ENCODE measurements at places on chromosomes 7 and 10. TPM values are rescaled to one million over a fixed set of nuclear protein-coding genes. Genes with fewer than 3 reads are reported as not detected.

Gene CCDC146
- total RNA-seq, result 18.2 TPM

Gene GNAI1
- total RNA-seq, result 77.6 TPM

Gene OR2A5
- total RNA-seq, result not detected

Gene ARHGEF5
- 14.3 TPM for total RNA-seq

Gene ABI1
- 65.8 TPM for total RNA-seq

Gene C10orf62
- total RNA-seq, result 0.20 TPM

Gene TTYH3
- total RNA-seq, result 28.3 TPM

Gene SLC26A5
- 0.20 TPM for total RNA-seq

Gene IFIT1
- 16.8 TPM for total RNA-seq
